SIG-M5 (cell line): ENCODE measurements at places on chromosomes 6 and 20.

- DNase-seq: no peak
These were observed 230.1 kb downstream of the TFAP2C start for GRCh38 chr20:56859039-56859800.

GRCh38 chr6:80690551-80691131 lies 584.2 kb downstream of the BCKDHB start:
- DNase-seq: no peak

GRCh38 chr20:4585104-4585753 lies 136.5 kb upstream of the PRND start:
- no peak for DNase-seq

DNA sequence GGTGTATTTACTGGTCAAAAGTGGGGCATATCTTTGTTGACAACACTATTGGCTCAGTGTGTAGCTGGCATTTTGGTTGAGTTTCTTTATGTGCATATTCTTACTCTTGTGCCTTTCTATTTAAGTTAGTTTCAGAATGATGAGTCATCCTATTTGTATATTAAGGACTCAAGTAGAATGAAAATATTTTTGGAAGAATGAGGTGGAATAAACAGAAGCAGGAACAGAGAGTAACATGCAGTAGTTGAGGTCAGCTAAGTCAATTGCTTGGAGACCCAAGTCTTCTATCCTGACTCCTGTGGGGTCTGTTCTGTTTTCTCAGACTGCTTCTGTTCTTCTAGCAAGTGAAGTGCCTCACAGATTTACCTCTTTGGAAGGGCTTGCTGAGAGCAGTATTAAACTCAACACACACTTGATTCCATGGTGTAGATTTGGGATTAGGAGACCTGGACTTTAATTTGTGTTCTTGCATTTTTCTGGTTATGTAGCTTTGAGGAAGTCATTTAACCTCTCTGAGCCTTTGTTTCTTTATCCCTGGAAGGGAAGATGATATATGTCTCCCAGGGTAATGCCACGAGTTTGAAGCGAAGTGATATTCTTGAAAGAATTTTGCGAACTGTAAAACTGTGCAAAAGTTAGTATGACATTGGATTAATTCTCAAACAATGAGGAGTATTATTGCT lies 324.3 kb downstream of the QKI start:
- no peak for DNase-seq

- no peak for DNase-seq
These were observed 100.7 kb downstream of the ANKRD60 start for GRCh38 chr20:58127701-58128111.

- no peak for DNase-seq
These were observed 429.0 kb downstream of the PREX1 start for GRCh38 chr20:48398506-48399449.

GRCh38 chr6:219641-220198 lies 72.6 kb upstream of the DUSP22 start:
- DNase-seq: no peak

- no peak for DNase-seq
These were observed 61.2 kb upstream of the SUPT3H start for GRCh38 chr6:45438849-45439406.

DNA sequence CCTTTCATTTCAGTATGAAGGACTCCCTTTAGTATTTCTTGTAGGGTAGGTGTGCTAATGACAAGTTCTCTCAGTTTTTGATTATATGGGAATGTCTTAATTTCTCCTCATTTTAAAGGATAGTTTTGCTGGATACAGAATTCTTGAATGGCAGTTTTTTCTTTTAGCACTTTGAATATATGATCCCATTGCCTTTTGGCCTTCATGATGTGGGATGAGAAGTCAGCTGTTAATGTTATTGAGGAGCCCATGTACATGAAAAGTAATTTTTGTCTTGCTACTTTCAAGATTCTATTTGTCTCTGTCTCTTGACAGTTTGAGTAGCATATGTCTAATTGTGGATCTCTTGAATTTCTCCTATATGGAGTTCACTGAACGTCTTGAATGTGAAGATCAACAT lies 30.9 kb downstream of the RSPH3 start:
- DNase-seq: no peak
